ENCODE measurements at places on chromosomes 13 and 19.

DNA sequence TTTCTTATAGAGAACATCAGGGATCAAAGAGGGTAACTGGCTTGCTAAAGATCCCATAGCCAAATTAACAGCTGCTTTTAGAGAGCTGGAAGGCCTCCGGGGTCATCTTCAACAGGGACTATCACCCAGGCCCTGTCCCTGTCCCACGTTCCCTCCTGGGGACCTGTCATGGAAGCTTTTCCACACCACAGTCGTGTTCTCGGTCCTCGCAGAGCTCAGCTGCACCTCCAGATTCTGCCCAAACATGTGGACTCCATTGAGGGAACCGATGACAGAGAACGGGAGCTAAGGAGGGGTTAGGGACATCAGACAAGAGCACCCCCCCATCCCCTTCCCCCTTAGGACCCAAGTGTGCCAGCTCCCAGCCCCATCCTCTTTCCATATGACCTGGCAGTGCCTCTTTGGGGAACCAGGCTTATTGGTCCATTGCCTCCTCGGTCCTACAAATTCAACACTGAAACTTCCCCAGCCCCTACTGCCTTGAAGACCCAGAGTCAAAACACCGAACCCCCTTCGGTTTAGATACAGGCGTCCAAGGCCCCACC, 568 bp downstream of the FUZ start:
- peak overlapping the region; percentile 89 for H3K4me3 ChIP-seq
- peak overlapping the region; percentile 98 for H3K27ac ChIP-seq
- peaks cover 15% of the 10 kb centered on the region for H3K36me3 ChIP-seq
- H3K27me3 ChIP-seq, result no peaks in the 10 kb centered on the region

DNA sequence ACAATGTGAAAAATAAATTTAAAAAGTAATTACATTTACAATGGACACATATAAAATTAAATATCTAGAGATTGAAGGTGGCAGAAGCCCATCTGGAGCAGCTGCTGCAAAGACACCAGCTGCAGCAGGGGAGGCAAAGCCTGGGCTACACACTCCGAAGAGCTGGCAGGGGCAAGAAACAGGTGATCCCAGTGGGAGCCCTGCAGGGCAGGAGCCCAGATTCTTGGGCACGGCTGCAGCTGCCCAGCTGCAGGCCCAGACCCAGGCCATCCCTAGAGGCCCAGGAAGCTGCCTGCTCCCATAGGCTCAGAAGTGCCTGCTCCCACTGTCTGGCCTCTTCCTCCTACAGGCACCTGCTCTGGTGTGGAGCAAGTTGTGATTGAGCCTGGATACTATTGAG, 1547.9 kb upstream of the SPRY2 start:
- DNase-seq, result no peak
- H3K27ac ChIP-seq, result no peak overlapping the region
- H3K36me3 ChIP-seq, result no peaks in the 10 kb centered on the region
- no peaks in the 10 kb centered on the region for H3K27me3 ChIP-seq
- H3K4me1 ChIP-seq, result no peaks in the 10 kb centered on the region

DNA sequence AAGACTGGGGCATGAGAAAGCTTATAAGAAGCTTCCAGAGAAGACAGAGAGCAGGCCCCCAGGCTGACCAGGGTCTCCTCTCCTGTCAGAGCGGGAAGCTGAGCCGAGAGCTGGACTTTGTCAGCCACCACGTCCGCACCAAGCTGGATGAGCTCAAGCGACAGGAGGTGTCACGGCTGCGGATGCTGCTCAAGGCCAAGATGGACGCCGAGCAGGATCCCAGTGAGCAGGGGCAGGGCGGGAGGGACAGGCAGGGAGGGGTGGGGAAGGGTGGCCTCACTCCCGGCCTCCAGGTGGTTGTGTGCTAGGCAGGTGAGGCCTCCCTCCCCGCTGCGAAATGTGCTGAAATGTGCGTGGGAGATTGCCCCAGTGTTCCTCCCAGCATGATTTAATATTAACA, 5.6 kb downstream of the NUCB1 start:
- peaks cover 16% of the 10 kb centered on the region for H3K4me1 ChIP-seq
- DNase-seq, result no peak
- H3K27me3 ChIP-seq, result no peaks in the 10 kb centered on the region
- H3K4me3 ChIP-seq, result no peak overlapping the region
- H3K27ac ChIP-seq, result no peak overlapping the region

DNA sequence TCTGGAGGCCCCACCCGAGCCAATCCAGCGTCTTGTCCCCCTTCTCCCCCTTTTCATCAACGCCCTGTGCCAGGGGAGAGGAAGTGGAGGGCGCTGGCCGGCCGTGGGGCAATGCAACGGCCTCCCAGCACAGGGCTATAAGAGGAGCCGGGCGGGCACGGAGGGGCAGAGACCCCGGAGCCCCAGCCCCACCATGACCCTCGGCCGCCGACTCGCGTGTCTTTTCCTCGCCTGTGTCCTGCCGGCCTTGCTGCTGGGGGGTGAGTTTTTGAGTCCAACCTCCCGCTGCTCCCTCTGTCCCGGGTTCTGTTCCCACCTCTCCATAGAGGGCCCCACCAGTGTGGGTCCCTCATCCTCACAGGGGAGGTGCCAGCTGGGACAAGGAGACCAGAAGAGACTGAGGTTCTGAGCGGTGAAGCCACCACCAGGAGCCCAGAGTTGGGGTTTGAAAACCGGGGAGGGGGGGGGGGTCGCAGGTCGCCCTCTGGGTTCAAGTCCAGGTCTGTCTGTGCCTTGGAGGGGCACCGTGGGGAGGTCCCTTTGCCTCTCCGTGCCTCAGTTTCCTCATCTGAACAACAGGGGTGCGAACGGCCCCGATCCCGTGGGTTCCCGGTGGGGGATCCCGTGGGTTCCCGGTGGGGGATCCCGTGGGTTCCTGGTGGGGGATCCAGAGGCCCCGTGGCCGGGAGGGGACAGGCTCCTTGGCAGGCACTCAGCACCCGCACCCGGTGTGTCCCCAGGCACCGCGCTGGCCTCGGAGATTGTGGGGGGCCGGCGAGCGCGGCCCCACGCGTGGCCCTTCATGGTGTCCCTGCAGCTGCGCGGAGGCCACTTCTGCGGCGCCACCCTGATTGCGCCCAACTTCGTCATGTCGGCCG, at the start of gene ELANE:
ELANE (plus strand) TSS at position 168 of the 878 bp plus-strand sequence; CDS start at position 194, 26 bp downstream.
- H3K27me3 ChIP-seq, result peaks cover 39% of the 10 kb centered on the region
- no peaks in the 10 kb centered on the region for H3K36me3 ChIP-seq
- no peak within 1 kb of the TSS for H3K27ac ChIP-seq
- H3K4me3 ChIP-seq, result no peak within 1 kb of the TSS
- H3K4me1 ChIP-seq, result no peaks in the 10 kb centered on the region
- DNase-seq, result no peak

DNA sequence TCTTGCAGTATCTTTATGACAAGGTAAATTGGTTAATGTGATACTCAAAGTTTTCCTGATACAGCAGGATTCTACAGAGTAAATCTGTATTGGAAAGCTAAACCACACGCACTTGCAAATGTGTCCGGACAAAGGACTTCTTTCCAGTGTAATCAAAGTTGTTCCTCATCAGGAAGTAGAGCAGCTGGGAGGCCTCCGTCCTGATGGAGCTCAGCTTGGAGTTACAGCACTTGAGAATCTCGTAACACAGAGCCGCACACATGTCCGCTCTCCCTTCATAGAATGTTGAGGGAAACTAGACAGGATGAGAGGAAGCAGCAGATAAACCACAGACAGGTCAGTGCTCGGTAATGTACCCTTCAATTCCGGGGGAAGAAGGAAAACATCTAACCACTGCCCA, 78.8 kb upstream of the SLC15A1 start:
- H3K4me3 ChIP-seq, result no peak overlapping the region
- peaks cover 4% of the 10 kb centered on the region for H3K4me1 ChIP-seq
- peaks cover 85% of the 10 kb centered on the region for H3K36me3 ChIP-seq
- no peak overlapping the region for H3K27ac ChIP-seq
- DNase-seq, result no peak

GRCh38 chr13:79810669-79811068, 329.7 kb downstream of the NDFIP2 start:
- H3K27ac ChIP-seq, result no peak overlapping the region
- no peaks in the 10 kb centered on the region for H3K27me3 ChIP-seq
- no peak for DNase-seq
- no peaks in the 10 kb centered on the region for H3K4me1 ChIP-seq
- H3K4me3 ChIP-seq, result no peak overlapping the region

- H3K27ac ChIP-seq, result no peak overlapping the region
- DNase-seq, result peak; percentile 33
- H3K4me1 ChIP-seq, result peaks cover 14% of the 10 kb centered on the region
Measured at GRCh38 chr13:36431204-36432105, 840 bp upstream of the CCNA1 start.

- no peak overlapping the region for H3K27ac ChIP-seq
- no peak overlapping the region for H3K4me3 ChIP-seq
- H3K36me3 ChIP-seq, result no peaks in the 10 kb centered on the region
- H3K27me3 ChIP-seq, result peaks cover 73% of the 10 kb centered on the region
Measured at GRCh38 chr19:46251416-46251815, 21.9 kb downstream of the IGFL1 start.

DNA sequence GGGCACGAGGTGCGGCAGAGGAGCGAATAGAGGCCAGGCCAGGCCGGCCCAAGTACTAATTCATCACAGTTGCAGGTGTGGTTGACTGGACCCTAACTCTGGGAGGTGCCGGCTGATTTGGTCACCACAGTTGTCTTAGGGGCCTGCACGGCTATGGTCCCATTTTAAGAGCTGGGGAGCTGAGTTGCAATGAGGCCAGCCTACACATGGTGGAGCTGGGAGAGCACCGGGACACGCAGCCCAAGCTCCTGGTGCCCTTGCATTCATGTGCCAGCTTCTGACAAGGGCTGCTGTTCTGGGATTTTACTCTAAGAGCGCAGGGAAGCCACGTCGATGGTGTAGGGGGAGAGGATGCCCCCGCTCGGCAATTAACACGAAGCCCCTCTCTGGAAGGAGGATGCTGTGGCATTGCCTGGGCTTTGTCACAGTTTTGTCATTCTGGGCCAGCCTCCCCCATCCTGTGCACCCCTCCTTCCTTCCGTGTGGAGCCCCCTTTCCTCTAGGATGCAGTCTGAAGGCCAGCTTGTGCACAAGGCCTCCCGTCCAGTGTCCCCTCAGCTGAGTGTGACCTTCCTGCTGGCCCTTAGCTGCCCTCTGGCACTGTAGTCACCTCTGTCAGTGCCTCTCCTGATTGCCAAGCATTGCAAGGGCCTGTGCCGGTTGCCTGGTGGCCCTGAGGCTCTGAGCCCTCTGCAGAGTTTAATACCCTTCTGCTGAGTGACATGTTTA, 109.4 kb upstream of the C1QTNF9B start:
- no peak overlapping the region for H3K4me3 ChIP-seq
- H3K36me3 ChIP-seq, result no peaks in the 10 kb centered on the region
- H3K27ac ChIP-seq, result no peak overlapping the region
- H3K27me3 ChIP-seq, result no peaks in the 10 kb centered on the region
- no peaks in the 10 kb centered on the region for H3K4me1 ChIP-seq

GRCh38 chr13:33863188-33863789, 45.3 kb downstream of the RFC3 start:
- no peaks in the 10 kb centered on the region for H3K27me3 ChIP-seq
- H3K4me1 ChIP-seq, result no peaks in the 10 kb centered on the region
- DNase-seq, result no peak
- no peak overlapping the region for H3K4me3 ChIP-seq
- peaks cover 4% of the 10 kb centered on the region for H3K36me3 ChIP-seq

DNA sequence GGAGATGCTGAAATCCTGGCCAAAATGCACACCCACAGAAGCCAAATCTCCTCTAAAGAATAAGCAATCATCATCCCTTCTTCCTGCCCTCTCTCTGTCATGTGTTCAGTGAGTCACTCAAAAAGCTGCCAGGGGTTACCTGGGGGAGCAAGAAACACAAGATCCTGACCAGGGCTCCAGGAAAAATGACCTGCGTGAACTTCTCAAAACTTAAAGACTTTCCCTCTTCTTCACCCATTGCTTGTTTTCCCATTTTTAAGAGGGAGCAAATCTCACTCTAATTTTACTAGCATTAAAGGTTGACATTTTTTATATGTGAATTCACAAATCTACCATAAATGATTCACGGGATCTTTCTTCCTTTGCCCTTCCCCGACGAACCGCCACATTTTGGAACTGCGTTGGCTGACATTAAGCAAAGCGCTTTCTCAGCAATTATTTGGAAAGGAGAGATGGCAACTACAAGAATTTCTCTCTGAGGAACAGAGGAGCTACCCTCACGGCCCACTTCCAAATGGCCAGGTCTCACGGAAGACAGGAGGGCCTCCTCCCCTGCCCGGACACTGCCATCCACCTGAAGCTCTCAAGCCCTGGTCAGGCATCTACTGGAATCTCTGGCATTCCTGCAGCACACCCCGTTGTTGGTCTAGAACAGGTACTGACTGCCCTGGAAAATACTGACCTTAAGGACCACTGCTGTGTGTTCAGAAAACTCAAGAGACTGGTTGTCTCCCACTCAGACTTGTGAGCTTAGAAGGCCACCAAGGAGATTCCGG, 14.2 kb downstream of the TSHZ3 start:
- no peaks in the 10 kb centered on the region for H3K36me3 ChIP-seq
- peaks cover 21% of the 10 kb centered on the region for H3K27me3 ChIP-seq
- DNase-seq, result no peak
- no peak overlapping the region for H3K27ac ChIP-seq

DNA sequence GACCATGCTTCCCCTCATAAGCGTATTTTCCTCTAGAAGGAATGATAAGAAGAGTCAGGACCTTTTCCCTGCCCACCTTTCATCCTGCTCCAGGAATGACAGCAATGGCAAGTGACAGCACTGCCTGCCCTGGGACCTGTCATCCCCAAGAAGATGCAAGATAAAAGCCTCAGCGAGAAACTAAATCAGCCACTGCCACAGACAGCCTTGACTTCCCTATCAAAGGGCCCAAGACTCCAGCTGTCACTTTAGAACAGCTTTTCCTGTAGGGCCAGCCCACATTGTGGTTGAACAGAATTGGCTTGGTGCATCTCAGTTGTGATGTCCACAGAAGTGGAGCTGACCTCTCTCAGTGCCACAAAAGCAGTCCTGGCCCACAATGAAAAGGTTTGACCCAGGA, 1.1 kb downstream of the RAB8A start:
- DNase-seq, result no peak
- peak overlapping the region; percentile 99 for H3K27ac ChIP-seq
- no peaks in the 10 kb centered on the region for H3K27me3 ChIP-seq
- peaks cover 50% of the 10 kb centered on the region for H3K4me1 ChIP-seq
- H3K4me3 ChIP-seq, result peak overlapping the region; percentile 99
- H3K36me3 ChIP-seq, result peaks cover 53% of the 10 kb centered on the region

- no peak overlapping the region for H3K4me3 ChIP-seq
- peaks cover 90% of the 10 kb centered on the region for H3K36me3 ChIP-seq
- DNase-seq, result no peak
Measured at GRCh38 chr13:98467263-98467985, 109.5 kb downstream of the STK24 start.

DNA sequence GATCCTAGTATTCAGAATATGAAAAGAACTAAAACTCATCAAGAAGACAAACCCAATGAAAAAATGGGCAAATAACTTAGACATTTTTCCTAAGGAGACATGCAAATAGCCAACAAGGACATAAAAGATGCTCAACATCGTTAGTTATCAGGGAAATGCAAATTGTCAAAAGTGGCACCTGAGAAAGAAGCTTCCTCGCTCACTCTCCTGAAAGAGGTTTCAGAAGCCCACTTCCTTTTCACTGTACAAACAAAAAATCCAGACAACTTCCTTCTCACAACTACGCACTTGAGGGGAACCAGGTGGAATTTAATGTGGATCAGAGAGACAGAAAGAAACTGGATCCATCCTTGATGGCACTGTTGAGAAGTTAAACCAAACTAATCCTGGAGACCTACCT, 41.5 kb downstream of the KLF12 start:
- no peak for DNase-seq
- H3K4me3 ChIP-seq, result peak overlapping the region; percentile 11
- H3K27ac ChIP-seq, result peak overlapping the region; percentile 78
- peaks cover 76% of the 10 kb centered on the region for H3K4me1 ChIP-seq
- no peaks in the 10 kb centered on the region for H3K27me3 ChIP-seq
